Central memory CD4-positive, alpha-beta T cell (primary cell): ENCODE measurements at places on chromosomes 5 and 9.

GRCh38 chr9:105270711-105271110 is 26.3 kb downstream of the SLC44A1 start:
- no peak for DNase-seq

DNA sequence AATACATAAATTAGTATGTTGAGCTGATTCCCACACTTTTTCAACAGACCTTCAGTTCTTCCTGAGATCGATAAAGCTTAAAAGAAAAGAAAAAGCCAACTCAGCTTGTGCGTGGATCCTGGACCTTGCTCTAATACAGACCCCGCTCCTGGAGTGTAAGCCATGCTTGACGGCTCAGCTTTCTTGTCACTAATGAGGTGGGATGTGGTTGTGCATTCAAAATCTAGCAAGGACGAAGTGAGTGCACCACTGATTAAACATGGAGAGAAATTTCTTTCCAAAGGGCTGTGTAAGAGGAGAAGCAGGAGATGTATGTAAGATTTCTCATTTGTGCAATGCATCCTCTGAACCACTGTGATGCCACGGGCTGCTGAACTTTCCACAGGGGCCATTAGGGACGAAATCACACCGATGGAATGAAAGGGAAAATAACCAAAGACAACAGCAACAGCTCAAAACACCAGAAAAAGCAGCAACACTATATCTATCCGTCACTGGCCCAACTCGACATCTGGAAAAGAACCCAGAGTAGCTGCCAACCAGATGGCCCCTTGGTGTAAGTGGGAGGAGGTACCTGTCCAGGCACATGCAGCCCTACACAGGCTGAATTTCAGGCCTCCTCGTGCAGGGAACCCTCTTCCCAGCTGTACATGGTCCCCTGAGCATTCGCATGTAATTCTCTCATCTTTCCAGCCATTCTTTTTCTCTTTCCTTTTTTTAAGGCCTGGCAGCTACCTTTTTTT is 178.9 kb downstream of the SREK1 start:
- DNase-seq = no peak

GRCh38 chr9:114516913-114517312 is 11.6 kb upstream of the WHRN start:
- DNase-seq = no peak

DNA sequence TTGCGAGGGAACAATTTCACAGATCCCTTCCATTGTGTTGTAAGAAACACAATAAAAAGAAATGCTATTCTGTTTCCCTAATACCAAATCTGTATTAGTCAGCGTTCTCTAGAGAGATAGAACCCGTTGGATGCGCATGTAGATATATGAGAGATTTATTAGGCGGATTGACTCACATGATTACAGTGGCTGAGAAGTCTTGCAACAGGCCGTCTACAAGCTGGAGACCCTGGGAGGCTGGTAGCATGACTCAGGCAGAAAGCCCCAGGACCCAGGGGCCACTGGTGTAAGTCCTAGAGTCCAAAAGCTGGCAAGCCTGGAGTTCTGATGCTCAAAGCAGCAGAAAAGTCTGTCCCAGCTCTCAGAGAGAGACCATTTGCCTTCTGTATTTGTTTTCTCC is 18.4 kb upstream of the IL17B start:
- no peak for DNase-seq

- DNase-seq = no peak
Observed at GRCh38 chr5:153938191-153938842, 100.4 kb downstream of the FAM114A2 start.

GRCh38 chr5:1304033-1304432 is 9.2 kb upstream of the TERT start:
- DNase-seq = no peak

GRCh38 chr9:128226412-128226801 is 23.2 kb downstream of the DNM1 start:
- no peak for DNase-seq

- DNase-seq = no peak
Observed at GRCh38 chr9:81804306-81804705, 115.0 kb upstream of the TLE1 start.

- DNase-seq = no peak
Observed at GRCh38 chr5:172748341-172748843, 22.6 kb downstream of the DUSP1 start.

DNA sequence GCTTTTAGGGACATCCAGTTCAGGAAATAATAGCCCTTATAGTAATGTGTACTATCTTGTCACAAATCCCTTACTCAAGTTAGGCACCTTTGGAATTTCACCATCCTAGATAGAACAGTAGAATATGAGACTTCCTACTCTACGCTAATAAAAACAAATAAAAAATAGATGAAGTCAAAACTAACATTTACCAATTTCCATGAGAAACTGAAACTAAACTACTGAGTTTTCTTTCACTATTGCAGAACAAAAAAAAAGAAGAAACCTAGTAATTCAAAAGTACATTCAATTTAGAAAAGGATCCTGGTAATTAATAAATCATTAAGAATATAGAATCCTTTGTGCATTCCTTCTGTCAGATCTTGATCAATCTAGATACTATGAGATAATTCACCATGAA is 14.0 kb downstream of the STARD4 start:
- DNase-seq = no peak

GRCh38 chr9:136961279-136962065 is 9.4 kb downstream of the LCN12 start:
- no peak for DNase-seq

DNA sequence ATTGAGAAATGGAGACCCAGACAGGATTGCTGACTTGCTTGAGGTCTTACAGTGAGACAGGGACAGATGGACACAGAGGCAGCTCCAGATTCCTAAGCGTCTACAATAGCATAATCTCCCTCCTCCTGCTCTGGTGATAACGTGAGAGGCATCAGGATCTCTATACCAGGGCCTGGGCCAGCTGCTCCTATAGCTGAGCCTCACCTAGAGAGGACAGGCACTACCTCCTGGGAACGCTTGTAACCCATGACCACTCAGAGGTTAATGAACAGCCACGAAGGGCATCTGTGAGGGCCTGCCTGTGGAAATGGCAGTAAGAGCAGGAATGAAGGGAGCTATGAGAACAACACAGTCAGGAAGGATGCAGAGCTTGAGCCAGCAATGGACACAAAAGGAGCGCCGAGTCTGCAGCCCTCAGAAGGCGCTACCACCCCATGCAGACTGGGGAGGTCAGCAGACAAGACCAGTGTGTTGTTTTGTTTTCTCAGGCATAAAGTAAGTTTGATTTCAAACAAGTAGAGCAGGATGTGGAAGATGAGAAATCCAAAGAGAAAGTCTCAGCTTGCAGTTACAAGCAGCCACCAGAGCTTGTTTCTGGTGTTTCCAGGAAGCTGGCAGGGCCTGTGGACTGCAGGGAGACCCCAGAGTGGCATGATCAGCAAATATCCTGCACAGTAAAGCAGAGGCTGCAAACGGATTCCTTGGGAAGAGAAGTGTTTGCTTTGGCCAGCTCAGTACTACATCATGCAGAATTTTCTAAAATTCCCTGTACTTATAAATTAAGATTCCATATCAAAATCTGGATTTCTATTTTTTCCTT is 17.4 kb downstream of the ANKS6 start:
- DNase-seq = no peak

- DNase-seq = no peak
Observed at GRCh38 chr5:119347991-119348390, 7.8 kb upstream of the TNFAIP8 start.

DNA sequence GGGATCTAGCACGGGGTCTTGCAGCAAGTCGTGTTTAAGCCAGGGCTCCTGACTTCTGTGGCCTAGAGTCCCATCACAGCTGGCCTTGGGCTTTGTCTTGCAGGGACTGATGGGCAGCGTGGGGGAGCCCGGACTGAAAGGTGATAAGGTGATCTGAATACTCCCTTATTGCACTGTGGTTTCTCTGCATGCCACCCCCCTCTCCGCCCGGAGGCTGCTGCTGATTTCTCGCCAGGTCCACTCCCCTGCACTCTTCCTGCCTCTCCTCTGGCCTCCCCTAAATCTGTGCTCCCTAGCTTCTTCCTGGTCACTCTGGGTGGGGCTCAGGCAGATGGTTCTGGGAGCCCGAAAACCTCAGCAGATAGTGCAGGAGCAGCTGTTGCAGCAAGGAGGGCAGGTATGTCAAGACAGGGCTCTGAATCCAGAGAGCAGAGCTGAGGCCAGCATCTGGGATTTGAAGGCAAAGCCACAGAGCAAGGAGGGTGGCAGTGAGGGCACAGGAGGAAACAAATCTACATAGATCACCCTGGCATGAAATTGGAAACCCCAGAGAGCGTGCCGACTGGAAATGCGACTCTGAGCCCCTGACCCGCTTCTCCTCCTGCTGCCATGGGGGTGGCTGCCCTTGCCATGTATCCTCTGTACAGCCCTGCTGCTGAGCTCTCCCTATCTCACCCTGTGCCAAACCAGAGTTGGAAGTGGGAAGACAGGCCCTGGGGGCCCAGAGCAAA is 76.5 kb downstream of the COL27A1 start:
- DNase-seq = no peak

DNA sequence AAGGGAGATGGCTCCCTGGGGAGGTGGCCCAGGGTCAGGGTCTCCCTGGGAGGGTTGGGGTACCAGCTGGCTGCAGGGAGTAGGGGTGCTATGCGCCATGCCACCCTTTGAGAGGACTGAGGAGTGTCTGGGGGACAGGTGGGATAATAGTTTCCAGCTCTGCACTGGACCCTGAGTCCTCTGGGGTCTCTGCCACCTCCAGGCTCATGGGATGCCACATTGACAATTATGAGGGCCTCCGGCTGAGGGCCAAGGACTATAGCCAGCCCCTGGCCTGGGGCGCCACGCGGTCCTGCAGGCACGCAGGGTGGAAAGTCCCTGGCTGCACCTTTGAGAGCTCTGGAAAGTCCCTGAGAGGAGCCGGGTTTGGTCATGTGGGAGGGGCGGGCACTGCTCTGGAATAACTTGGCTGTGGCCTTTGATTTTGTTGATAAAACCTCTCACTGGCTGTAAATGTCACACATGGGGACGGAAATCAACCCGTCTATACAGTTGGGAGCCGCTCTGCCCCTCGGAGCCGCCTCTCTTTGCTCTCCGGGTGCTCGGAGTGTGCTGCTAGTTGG is 16.0 kb downstream of the TRAF2 start:
- DNase-seq = peak; percentile 90

DNA sequence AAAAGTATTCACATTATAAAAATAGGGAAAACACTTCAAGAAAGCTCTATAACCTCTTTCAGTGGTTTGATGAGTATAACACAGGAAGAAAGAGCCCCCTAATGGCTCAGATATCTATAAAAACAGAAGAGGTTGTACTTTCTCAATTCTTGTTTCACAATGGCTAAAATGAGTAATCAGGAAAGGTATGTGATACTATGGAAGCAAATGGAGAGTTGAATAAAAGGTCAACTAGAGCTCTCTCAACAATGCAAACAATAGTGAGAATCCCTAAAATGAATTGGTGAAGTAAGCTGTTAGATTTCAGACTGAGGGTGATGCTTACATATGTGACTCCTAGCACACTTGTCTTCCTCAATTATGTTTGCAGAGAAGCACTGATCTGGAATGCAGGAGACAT is 584.6 kb upstream of the CDH18 start:
- DNase-seq = no peak

DNA sequence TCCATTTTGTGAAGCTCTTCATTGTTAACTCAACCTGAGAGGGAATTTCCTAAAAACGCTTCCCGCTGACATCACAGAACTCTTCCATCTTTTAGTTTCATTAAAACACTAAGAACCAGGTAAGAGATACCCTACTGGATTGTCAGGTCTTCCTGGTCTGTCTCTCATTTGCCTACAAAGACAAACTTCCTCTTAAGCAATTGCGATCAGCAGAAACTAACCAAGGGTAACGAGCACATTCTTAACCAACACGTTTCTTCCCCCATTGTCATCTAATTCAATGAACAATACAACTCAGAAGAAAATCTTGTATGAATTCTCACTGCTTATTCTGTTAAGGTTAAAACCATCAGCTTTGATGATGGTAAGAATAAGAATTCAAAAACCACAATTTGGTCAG is 6.6 kb downstream of the FBXW11 start:
- no peak for DNase-seq

DNA sequence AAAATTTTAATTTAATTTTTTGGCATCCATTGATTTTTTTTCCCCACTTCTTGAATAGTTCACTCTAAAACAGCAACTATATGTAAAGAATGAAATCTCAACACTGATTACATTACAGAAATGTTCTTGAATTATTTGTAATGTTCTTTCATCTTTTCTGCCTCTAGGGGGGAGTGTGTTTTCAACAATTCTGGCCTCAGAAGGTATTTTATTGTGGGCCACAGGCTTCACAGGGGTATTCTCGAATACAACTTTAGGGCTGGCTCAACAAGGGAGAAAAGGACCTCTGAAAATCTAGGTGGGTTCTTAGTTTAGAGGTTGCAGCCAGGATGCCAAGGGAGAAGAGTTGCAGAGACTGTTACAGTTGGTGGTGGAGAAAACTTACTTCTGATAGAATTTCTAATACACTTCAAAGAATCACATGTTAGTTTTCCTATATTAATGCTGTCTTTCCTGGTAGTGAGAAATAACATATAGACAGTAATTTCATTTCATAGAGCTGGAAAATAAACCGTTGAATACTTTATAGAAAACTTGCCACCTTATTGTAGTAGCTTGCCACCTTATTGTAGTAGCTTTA is 3.6 kb upstream of the NPR3 start:
- DNase-seq = no peak

- no peak for DNase-seq
Observed at GRCh38 chr9:89357331-89358197, 39.3 kb downstream of the SECISBP2 start.
